ENCODE measurements at places on chromosomes 1 and 21.
A peak's percentile ranks its signal among the peaks of the same experiment; 100 is the strongest.

DNA sequence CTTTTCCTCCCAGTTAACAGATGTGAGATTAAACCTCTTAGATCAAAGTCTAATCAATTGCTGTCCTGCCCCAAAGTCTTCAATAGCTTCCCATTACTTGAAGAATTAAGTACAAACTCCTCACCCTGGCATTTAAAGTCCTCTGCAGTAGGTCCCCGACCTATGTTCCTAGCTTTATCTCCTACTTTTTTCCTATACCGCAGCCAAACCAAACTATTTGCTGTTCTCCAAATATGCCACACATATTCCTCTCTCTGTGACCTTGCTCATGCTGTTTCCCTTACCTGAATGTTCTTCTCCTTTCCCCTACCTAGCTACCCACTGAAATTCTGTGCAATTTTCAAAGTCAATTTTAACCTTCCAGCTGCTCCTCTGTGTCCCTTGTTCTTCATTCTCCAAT, 14.0 kb upstream of the PPP2R5A start:
- DNase-seq: no peak

- DNase-seq: no peak
Measured at GRCh38 chr1:89733748-89734147, 87.1 kb upstream of the LRRC8D start.

- no peak for DNase-seq
Measured at GRCh38 chr1:162236618-162237017, 140.0 kb downstream of the SPATA46 start.

GRCh38 chr1:166884040-166884642, 8.1 kb upstream of the TADA1 start:
- DNase-seq: no peak

- DNase-seq: peak; percentile 14
Measured at GRCh38 chr1:159211331-159212136, 6.9 kb downstream of the ACKR1 start.

Measured in activated CD4-positive, CD25-positive, alpha-beta regulatory T cell (primary cell).